ENCODE measurements at places on chromosomes 5 and 9.
A peak's percentile ranks its signal among the peaks of the same experiment; 100 is the strongest.

- DNase-seq: no peak
Observed at GRCh38 chr5:63101870-63102269, 523.3 kb downstream of the LRRC70 start.

GRCh38 chr5:62937661-62938558 is 359.3 kb downstream of the LRRC70 start:
- no peak for DNase-seq

DNA sequence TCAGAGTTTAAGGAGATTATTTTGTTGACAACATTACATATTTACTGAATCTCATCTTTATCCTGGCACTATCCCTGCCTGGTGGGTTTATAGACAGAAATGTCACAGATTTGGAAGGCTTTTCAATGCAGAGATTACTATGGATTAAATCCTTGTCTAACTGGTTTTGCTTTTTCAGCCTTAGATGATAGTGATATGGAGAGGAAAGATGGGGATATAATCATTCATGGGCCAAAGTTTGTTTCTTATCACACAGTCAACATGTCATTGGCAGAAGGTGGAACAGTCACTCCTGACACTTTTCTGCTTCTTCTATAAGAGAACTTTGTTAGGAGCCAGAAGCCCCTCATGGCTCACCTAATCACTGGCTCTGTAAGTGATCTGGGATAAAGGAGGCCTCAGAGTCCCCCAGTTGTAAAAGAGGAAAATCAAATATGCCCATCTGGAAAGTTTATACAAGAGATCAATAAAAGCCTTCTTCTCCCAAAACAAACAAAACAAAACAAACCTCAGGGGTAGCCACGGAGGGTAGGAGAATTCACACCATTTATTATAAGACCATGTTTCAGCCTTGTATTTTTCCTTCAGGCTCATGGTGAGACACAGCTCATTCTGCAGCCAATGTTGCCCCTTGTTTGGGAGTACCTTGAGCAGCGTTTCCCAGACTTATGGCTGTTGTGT is 101.2 kb downstream of the PCSK1 start:
- no peak for DNase-seq

GRCh38 chr5:132053483-132053882 is 7.0 kb upstream of the IL3 start:
- DNase-seq: no peak

GRCh38 chr9:110180511-110181434 is 27.2 kb downstream of the C9orf152 start:
- DNase-seq: peak; percentile 11

DNA sequence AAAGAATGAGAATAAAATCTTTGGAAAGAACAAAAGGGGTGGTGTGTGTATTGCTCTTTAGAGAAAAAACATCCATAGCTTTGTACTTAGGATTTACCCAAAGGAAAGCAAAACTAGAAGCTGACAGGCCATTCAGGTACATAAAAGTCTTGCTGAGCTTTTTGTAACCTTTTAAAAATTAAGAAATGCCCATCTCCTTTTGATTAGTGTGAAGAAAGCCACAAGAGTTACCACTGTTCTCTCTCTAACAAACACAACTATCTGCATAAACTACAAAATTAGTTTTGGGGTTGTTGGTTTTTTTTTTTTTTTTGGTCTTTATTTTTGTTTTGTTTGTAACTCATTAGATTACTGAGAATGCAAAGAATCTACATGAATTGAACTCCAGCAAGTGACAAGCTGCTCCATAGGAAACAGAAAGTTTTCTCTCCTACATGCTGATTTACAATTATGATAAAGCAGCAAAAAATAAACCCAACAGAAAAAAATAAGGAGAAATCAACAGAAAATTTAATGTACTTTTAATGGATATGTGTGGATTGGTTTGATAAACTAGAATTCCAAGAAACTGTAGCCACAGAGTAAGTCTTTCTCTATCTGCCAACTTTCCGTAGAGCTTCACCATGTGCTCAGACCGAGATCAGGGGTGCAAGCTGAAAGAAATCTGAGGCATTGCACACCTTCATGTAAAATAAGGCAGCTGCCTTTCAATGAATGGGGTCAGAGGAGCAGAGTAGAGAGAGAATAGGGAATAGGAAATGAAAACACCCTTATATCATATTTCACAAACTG is 12.3 kb downstream of the BAAT start:
- no peak for DNase-seq

DNA sequence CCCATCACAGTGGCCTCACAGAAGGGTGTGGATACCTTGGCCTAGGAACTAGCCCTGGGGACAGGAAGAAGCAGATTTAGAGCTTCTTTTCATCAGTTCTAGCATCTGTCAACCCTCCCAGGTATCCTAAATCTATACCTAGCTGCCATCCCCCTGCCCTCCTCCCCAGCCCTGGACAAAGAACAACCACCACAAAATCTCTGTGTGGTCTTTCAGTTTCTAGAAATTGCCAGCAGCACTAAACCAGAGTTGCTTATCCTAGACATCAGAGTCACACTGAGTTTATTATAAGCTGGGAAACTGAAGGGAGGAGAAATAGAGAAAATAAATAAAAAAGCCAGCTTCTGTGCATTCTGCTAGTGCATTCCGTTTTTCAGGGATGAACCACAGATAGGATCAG is 14.6 kb downstream of the CCDC180 start:
- no peak for DNase-seq

- DNase-seq: no peak
Observed at GRCh38 chr9:109967651-109968642, 187.9 kb downstream of the PALM2AKAP2 start.

GRCh38 chr5:126961128-126961527 is 69.2 kb downstream of the MARCHF3 start:
- no peak for DNase-seq

DNA sequence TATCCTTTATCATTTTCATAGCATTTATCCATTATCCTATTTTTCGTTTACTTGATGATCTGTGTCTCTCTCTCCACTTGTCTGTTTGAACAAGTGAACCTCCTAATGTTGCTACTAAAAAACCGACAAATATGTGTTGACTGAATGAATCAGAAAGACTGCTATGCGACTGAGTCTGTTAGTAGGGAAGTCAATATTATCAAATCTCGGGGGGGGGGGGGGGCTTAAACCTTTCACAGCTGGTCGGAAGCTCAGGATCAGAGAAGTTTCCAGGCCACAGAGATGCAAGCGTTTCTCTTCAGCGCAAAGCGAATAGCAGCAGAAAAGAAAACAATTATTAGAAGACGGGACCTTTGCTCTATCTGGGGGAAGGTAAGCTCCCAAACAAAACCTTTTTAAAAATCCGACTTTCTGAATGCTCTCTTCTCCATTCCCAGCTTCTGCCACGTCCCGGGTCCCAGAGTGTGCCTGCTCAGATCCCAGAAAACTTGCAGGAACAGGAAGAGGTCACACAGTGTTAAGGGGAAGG is 412 bp downstream of the RIOK2 start:
- no peak for DNase-seq

DNA sequence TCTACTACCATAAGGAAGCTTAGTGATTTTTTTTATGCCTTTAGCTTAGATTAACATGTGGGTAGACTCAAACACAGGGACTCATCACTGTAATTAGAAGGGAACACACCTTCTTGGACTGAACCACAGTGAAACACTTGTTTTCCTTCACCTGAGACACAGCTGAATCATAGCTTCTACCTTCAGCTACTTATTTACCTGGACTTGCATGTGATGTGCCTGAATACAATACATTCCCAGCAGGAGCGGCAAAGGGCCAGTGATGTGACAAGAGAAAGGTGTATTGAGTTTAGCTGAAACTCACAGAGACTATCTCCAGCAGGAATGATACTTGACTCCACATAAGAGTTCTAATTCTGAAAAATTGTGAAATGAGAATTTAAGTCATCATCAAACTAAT is 37.8 kb downstream of the GRAMD2B start:
- no peak for DNase-seq

- no peak for DNase-seq
Observed at GRCh38 chr9:85744480-85744879, 2.7 kb upstream of the AGTPBP1 start.

DNA sequence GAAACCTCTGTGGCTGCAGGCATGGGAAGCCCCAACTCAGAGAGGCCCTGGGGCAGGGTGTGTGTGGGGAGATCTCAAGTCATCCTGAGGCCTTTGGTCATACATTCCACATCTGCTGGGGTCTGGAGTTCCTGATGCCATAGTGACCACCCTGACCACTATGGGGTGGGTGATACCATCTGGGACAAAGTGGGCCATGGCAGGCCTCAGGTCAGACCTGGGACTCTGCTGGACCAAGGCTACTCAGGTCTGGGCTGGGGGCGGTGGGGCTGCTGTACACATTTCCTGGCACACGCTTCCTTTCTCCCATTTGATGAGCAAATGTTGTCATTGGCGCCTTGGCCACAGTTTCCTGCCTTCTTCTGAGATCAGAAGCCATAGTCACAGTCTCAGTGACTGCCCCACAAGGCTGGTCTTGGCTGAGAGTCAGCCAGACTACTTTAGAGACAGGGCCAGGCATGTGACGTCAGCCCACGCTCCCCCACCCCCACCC is 15.1 kb upstream of the ACSL6 start:
- DNase-seq: no peak

- no peak for DNase-seq
Observed at GRCh38 chr5:91222482-91222881, 160.6 kb downstream of the ARRDC3 start.

- no peak for DNase-seq
Observed at GRCh38 chr9:136530461-136531089, 15.3 kb downstream of the NOTCH1 start.

DNA sequence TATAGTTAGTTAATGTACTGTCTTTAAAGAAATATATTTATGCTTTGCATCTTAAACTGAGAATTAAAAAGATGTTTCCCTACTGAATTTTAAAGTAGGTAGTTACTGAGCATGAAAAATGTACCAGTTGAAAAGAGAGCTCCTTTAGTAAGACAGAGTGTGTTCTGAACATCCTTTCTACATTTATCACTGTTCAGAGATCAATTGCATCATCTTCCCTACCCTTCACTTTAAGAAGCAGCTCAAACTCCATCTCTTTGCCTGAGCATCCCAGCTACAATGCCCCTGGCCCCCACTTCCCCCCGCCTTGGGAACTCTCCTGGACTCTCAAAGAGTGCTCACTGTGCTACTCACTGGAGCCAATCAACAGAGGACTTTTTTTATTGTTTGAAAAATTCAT is 164.7 kb downstream of the GNAQ start:
- DNase-seq: no peak

DNA sequence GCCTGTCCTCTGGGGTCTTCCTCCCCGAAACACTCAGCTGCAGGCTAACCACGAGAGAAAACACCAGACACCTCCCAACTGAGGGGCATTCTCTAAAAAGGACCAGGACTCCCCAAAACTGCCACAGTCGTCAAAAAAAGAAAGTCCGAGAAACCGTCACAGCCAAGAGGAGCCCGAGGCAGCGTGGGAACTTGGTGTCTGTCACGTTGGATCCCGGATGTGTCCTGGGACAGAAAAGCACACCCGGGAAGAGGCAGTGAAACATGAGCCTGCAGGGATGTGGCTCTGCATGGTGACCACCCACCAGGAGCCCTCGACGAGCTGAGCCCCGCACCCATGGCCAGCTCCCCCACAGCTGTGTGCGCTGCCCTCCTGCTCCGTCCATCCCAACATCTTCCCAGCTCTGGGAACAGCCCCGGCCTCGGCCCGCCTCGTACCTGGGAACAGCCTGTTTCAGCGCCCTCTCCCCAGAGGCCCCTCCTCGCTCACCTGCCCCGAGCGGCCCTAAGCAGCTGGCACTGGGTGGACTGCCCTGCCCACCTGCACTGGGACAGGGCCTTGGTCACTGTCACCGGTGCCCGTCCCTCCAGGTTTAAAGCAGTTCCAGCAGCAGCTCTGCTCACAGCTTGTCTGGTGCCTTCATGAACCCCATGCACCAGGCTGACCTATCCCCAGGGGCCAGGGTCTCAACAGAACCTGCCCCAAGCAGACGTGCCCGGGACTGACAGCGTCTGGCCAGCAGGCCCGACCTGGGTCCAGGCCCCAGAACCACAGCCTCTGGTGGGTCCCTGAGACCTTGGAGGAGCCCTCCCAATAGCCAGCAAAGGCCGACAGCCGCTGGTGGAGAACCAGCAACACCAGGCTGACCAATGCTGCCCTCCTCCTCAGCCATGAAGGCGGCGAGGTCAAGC is 10.9 kb downstream of the SLC12A7 start:
- DNase-seq: no peak

- DNase-seq: no peak
Observed at GRCh38 chr5:134549714-134550113, 24.2 kb downstream of the JADE2 start.

DNA sequence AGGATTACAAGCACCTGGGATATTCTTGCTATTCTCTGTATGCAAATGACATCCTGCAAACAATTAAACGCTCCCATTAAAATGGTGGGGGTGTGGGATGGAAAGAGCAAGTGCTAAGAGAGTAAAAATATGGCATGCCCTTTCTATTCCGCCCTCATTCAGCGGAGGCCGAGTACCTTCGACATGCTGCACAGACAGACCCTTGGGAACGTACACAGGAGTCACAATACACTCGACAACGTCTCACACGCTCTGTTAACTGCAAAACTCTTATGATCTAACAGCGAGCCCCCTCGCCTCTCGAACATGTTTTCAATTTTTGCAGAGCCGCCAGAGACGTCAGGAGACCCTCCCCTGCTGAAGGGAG is 322.2 kb downstream of the CEMIP2 start:
- DNase-seq: no peak

Data from NCI-H2029 (cell line).